A549 treated with CORT108297 at 1 μM for 4 hours (cell line): ENCODE measurements at places on chromosomes 2 and 18. TPM values are rescaled to one million over a fixed set of nuclear protein-coding genes. Genes with fewer than 3 reads are reported as not detected.

The GPBAR1 gene
- 0.08 to 0.17 TPM (median 0.11 TPM) in 5 replicates for total RNA-seq

The ASXL3 gene
- total RNA-seq = not detected in 5 replicates

The MEP1B gene
- total RNA-seq = 0.06 to 0.14 TPM (median 0.07 TPM) in 3 of 5 replicates, not detected in the others

The PLEKHH2 gene
- total RNA-seq = 0.74 to 1.2 TPM (median 1.1 TPM) in 5 replicates

The KCNK3 gene
- total RNA-seq = 0.53 to 1.2 TPM (median 1.0 TPM) in 5 replicates

The G6PC2 gene
- total RNA-seq = not detected in 5 replicates

The OTOS gene
- total RNA-seq = 0.19 TPM in 1 of 5 replicates, not detected in the others

The RSAD2 gene
- 0.17 to 0.89 TPM (median 0.25 TPM) in 5 replicates for total RNA-seq

The SOX11 gene
- not detected in 5 replicates for total RNA-seq

The PARD3B gene
- 0.77 to 1.1 TPM (median 0.93 TPM) in 5 replicates for total RNA-seq

The ASB18 gene
- not detected in 5 replicates for total RNA-seq

The UGT1A8 gene
- total RNA-seq = 0.05 to 0.07 TPM (median 0.05 TPM) in 3 of 5 replicates, not detected in the others

The CPLX4 gene
- total RNA-seq = not detected in 5 replicates

The ITSN2 gene
- 16.2 to 23.6 TPM (median 21.8 TPM) in 5 replicates for total RNA-seq

The KCNG3 gene
- total RNA-seq = 0.55 to 0.95 TPM (median 0.77 TPM) in 5 replicates

The STARD7 gene
- 90.1 to 100 TPM (median 93.6 TPM) in 5 replicates for total RNA-seq

The RBFA gene
- 27.2 to 31.3 TPM (median 29.6 TPM) in 5 replicates for total RNA-seq

The FAP gene
- 0.16 TPM in 1 of 5 replicates, not detected in the others for total RNA-seq

The M1AP gene
- not detected in 5 replicates for total RNA-seq

The ESPNL gene
- 0.12 to 0.36 TPM (median 0.22 TPM) in 5 replicates for total RNA-seq

The IL36RN gene
- total RNA-seq = 0.05 to 0.25 TPM (median 0.14 TPM) in 4 of 5 replicates, not detected in the other

The GALR1 gene
- not detected in 5 replicates for total RNA-seq

The ANKRD36B gene
- total RNA-seq = 4.1 to 5.7 TPM (median 4.8 TPM) in 5 replicates

The ADRA2B gene
- 0.02 to 0.07 TPM (median 0.05 TPM) in 4 of 5 replicates, not detected in the other for total RNA-seq

The ANKRD62 gene
- not detected in 5 replicates for total RNA-seq

The TSGA10 gene
- total RNA-seq = 1.8 to 5.3 TPM (median 4.6 TPM) in 5 replicates

The CAPN13 gene
- total RNA-seq = 0.03 to 0.15 TPM (median 0.05 TPM) in 4 of 5 replicates, not detected in the other

The SERPINB13 gene
- total RNA-seq = not detected in 5 replicates

The CCDC178 gene
- not detected in 5 replicates for total RNA-seq

The DPP4 gene
- total RNA-seq = 0.36 to 0.73 TPM (median 0.54 TPM) in 5 replicates

The UPP2 gene
- not detected in 5 replicates for total RNA-seq

The ALKAL2 gene
- total RNA-seq = not detected in 5 replicates

The TCF7L1 gene
- 6.7 to 9.5 TPM (median 9.2 TPM) in 5 replicates for total RNA-seq

The CRACDL gene
- 0.97 to 2.0 TPM (median 1.4 TPM) in 5 replicates for total RNA-seq

The FABP1 gene
- not detected in 5 replicates for total RNA-seq

The CLEC4F gene
- not detected in 5 replicates for total RNA-seq

The FZD7 gene
- 5.2 to 7.5 TPM (median 7.0 TPM) in 5 replicates for total RNA-seq

The GPAT2 gene
- not detected in 5 replicates for total RNA-seq

The FAHD2B gene
- 10.4 to 12.4 TPM (median 11.5 TPM) in 5 replicates for total RNA-seq

The C2orf78 gene
- not detected in 5 replicates for total RNA-seq

The KCNS3 gene
- total RNA-seq = 1.1 to 1.5 TPM (median 1.4 TPM) in 5 replicates

The FER1L5 gene
- total RNA-seq = 0.01 to 0.02 TPM (median 0.01 TPM) in 3 of 5 replicates, not detected in the others

The CFC1 gene
- not detected in 5 replicates for total RNA-seq

The RRM2 gene
- total RNA-seq = 198 to 231 TPM (median 216 TPM) in 5 replicates

The SERPINB3 gene
- 0.06 to 0.17 TPM (median 0.08 TPM) in 5 replicates for total RNA-seq

The KATNAL2 gene
- total RNA-seq = 1.7 to 3.3 TPM (median 1.8 TPM) in 5 replicates

The CKAP2L gene
- total RNA-seq = 12.6 to 18.8 TPM (median 13.7 TPM) in 5 replicates

The MYOM1 gene
- 0.05 to 0.29 TPM (median 0.12 TPM) in 5 replicates for total RNA-seq

The PDE11A gene
- 0.21 to 0.71 TPM (median 0.50 TPM) in 5 replicates for total RNA-seq

The CPO gene
- total RNA-seq = 0.09 to 0.15 TPM (median 0.12 TPM) in 3 of 5 replicates, not detected in the others

The EML6 gene
- 1.0 to 2.1 TPM (median 1.6 TPM) in 5 replicates for total RNA-seq

The HDHD2 gene
- 8.0 to 10.8 TPM (median 9.4 TPM) in 5 replicates for total RNA-seq

The PSMA8 gene
- total RNA-seq = not detected in 5 replicates

The SPC25 gene
- total RNA-seq = 15.7 to 21.5 TPM (median 20.3 TPM) in 5 replicates

The DOK6 gene
- total RNA-seq = not detected in 5 replicates

The APLF gene
- total RNA-seq = 0.54 to 0.77 TPM (median 0.68 TPM) in 5 replicates

The LIPG gene
- 0.02 to 0.32 TPM (median 0.19 TPM) in 5 replicates for total RNA-seq

The CNTNAP5 gene
- not detected in 5 replicates for total RNA-seq

The REL gene
- total RNA-seq = 1.7 to 3.6 TPM (median 2.6 TPM) in 5 replicates
